ENCODE measurements at places on chromosomes 5 and 9. TPM values are rescaled to one million over a fixed set of nuclear protein-coding genes. Genes with fewer than 3 reads are reported as not detected.

- no peak for DNase-seq
These were observed 263.5 kb downstream of the YTHDC2 start for GRCh38 chr5:113776832-113777525.

DNA sequence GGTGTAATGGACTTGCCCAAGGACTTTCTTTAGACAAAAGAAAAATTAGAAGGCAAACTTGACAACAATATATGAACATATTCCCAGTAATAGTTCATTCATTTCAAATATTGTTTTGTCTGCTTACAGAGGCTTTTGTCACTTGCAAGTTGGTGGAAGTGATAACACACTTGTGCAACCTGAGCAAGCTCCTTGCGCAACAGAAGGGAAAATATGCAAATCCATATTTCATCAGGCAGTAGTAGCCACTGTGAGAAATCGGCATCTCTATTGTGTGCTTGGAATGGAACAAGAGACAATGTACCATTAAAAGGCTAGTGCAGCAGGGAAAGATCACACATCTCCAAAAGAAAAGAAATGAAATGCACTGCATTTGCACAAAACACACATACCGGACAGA, 125.3 kb upstream of the RASEF start:
- no peak for DNase-seq

The ADGRD2 gene
- not detected for polyA plus RNA-seq

- no peak for DNase-seq
These were observed 267.9 kb upstream of the PDE4D start for GRCh38 chr5:60161340-60161934.

GRCh38 chr9:129866394-129867135, 31.3 kb downstream of the USP20 start:
- peak; percentile 60 for DNase-seq

The SLC4A9 gene
- polyA plus RNA-seq: not detected

The SLC25A48 gene
- not detected for polyA plus RNA-seq

DNA sequence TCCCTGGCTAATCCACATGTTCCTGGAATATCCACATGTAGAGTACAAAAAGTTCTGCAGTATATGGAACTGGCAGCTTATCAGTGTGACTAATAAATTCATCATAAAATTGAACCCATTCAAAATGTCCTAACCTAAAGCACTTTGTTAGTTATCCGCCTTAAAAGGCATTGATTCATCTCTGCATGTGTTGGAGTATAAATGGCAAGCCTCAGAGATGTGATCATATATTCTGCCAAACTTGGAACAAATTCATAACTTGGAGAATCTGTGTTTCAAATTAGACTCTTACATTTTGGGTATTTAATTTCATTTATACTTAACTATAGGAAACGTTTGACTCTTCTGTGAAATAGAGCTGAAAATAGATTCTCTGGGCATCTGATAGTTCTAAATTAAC, 25.2 kb upstream of the NREP start:
- DNase-seq: no peak

DNA sequence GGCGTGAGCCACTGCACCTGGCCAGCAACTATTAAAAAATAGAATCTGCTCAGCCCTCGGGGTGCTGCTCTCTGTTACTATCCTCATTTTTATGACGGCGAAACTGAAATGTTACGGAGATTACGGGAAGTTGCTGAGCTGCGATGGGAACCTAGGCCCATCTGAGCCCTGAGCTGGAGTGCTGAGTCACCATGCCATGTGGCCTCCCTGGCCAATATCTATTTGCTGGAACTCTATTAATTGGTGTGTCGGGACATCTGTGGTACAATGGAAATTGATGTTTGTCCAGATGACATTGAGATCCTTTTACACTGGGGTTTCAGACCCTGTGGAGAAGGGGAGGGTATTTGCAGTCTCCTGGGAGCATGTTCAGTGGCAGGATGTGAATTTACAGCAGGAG, 8.1 kb downstream of the PRDM12 start:
- DNase-seq: no peak
